H1 (cell line): ENCODE measurements at places on chromosomes 3 and 15. TPM values are rescaled to one million over a fixed set of nuclear protein-coding genes. Genes with fewer than 3 reads are reported as not detected.

CYP1A1 gene
- total RNA-seq: 0.11 and 0.35 TPM in 2 replicates

GRCh38 chr3:46947981-46948791 is 28.4 kb downstream of the CCDC12 start:
- H3K27me3 ChIP-seq: no peaks in the 10 kb centered on the region
- DNase-seq: no peak
- no peak overlapping the region for H3K27ac ChIP-seq
- H3K36me3 ChIP-seq: no peaks in the 10 kb centered on the region; the same call in 1 of the 2 replicates
- H3K4me1 ChIP-seq: peaks cover 13% of the 10 kb centered on the region

DNA sequence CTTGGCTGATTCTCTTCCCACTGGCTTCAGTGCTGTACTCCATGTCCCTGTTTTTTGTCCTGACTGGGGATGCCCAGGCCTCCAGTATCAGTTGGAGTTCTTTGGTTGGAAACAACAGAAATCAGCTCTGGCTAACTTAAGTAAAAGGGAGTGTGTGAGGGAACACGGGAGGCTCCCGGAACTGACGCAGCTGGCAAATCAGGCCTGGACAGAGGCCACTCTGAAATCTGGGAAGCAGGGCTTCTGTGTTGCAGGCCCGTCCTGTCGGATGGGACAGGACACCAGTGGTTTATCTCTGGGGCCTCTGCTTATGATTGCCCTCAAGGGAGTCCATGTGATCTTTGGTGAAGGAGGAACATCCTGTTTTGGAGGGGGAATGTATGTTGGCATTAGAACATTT is 124.3 kb downstream of the CHCHD6 start:
- no peaks in the 10 kb centered on the region for H3K4me1 ChIP-seq
- no peaks in the 10 kb centered on the region for H3K27me3 ChIP-seq
- H3K36me3 ChIP-seq: no peaks in the 10 kb centered on the region
- DNase-seq: no peak
- H3K4me3 ChIP-seq: no peak overlapping the region
- H3K27ac ChIP-seq: no peak overlapping the region

DNA sequence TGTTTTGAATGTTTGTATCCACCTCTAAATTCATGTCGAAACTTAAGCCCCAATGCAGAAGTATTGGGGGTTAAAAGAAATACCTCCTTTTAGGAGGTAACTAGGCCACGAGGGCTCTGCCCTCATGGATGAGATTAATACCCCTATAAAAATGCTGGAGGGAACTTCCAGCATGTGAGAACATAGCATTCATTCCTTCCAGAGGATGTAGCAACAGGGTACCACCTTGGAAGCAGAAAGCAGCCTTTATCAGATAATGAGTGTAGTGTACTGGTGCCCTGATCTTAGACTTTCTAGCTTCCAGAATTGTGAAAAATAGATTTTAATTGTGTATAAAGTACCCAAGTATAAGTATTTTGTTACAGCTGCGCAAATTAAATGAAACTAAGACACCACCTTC is 353.4 kb upstream of the MANF start:
- H3K27me3 ChIP-seq: no peaks in the 10 kb centered on the region
- no peaks in the 10 kb centered on the region for H3K36me3 ChIP-seq
- no peak overlapping the region for H3K27ac ChIP-seq

- H3K27ac ChIP-seq: no peak overlapping the region
- no peak overlapping the region for H3K4me3 ChIP-seq
- H3K27me3 ChIP-seq: no peaks in the 10 kb centered on the region
These were observed 20.2 kb downstream of the CGGBP1 start for GRCh38 chr3:88038566-88038965.

- no peak overlapping the region for H3K27ac ChIP-seq
- H3K4me1 ChIP-seq: 0 out of 2 replicates have a peak, but pooled peaks cover 3% of the 10 kb centered on the region
- H3K27me3 ChIP-seq: no peaks in the 10 kb centered on the region
- H3K4me3 ChIP-seq: no peak overlapping the region
- no peaks in the 10 kb centered on the region for H3K36me3 ChIP-seq
- no peak for DNase-seq
These were observed 45.8 kb upstream of the FBXL22 start for GRCh38 chr15:63551400-63551799.
